ENCODE measurements at places on chromosomes 2 and 18.

GRCh38 chr2:25570161-25570845 lies 103.1 kb downstream of the DTNB start:
- DNase-seq, result no peak

- no peak for DNase-seq
Observed at GRCh38 chr18:45248240-45248903, 366.9 kb upstream of the SLC14A2 start.

DNA sequence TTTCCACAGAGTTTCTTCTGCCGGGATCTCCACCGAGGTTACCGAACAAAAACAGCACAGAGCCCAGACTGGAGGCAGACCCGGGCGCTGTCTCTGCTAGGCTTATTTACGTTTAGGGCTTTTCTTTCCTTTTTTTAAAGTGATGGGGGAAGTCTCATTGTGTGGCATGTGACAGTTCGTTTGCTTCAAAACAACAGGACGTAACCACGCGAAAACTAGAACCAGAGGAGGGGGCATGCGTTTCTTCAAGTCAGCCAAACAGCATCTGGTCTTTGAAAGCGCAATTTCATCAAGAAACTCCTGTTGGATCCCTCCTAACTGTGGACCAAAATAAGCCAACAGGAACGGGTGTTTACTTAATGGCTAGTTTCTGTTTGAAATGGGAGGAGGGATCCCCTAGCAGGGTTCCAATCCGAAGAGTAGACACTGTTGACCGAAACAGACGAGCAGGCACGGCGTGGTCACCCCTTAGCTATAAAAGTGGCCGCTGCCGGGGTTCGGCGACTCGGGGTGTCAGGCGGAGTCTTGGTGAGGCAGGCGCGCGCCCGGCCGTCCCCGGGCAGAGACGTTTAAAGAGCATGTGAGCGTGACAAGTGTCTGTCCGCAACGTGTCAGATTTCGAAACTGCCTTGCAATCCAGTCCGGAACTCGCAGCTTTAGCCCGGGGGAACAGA lies 997 bp upstream of the TGIF1 start:
- DNase-seq, result peak; percentile 68

DNA sequence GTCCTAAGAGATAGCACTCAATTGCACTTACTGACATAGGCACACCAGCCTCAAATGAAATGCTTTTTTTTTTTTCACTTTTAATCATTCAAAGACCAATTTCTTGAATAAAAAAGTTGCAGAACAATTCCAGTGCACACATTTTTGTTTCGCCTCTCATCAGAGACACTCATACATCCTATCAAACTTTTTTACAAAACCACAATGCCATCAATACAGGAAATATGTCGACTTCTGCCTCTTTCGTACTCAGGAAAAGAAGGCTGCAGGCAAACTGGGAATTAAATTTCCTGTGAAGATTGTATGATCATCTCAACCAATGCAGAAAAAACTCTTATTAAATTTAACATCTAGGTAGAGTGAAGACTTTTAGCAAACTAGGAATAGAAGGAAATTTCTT lies 112.4 kb downstream of the DNER start:
- DNase-seq, result no peak
